Immature natural killer cell (primary cell): ENCODE measurements at places on chromosomes 16 and 17. TPM values are rescaled to one million over a fixed set of nuclear protein-coding genes. Genes with fewer than 3 reads are reported as not detected.

DNA sequence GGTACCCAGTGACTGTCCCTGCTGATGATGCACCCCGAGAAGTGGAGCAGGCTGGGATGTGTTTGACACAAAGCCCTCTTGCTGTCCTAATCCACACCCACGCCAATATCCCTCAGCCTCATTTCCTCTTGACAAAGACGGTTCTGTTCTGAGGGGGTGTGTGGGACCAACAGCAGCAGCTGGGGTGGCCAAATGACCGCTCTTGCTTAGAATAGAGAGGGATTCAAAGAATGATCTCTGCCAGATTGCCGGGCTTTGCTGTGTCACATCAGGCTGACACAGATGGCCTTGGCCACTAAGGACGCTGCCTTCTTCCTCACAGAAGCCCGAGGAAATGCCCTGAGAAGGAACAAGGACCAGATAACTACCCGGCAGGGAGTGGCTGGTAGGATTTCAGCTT is 250.7 kb downstream of the NTN1 start:
- DNase-seq = no peak

ITGAX gene
- 47.9 TPM for polyA plus RNA-seq

GRCh38 chr16:80347900-80348299 is 192.9 kb upstream of the DYNLRB2 start:
- no peak for DNase-seq

DNA sequence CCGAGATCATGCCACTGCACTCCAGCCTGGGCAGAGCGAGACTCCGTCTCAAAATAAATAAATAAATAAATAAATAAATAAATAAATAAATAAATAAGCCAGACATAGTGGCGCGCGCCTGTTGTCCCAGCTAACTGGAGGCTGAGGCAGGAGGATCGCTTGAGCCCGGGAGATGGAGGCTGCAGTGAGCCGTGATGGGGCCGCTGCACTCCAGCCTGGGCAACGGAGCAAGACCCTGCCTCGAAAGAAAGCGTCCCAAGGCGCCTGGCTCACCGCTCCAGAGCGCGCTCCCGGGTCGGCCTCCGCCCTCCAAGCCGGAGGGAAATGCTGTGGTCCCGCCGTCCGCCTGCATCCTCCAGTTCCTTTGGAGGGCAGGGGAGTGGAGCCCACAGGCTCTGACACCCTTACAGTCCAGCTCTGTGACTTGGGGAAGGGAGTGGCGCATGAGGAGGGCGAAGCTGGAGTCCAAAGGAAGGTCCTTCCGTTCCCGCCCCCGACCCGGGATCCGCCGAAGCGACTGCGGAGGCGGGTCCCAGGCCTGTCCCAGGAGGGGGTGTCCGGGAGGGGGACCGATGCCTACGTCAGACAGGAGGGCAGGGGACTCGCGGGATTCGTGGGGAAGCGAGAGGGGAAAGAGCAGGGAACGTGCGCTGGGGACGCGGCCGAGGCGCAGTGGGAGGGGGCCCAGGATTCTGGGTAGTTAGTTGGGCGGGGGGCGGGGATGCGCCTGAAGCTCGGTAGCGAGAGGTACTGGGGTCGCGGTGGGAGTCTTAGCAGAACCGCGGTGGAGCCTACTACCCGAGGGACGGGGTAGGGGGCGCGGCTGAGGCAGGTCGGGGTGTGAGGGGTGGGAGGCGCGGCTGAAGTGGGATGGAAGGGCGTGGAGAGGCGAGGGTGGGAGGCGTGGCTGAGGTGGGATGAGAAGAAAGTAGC is 8.4 kb upstream of the TRPV2 start:
- no peak for DNase-seq

MARVELD3 gene
- not detected for polyA plus RNA-seq

TNK1 gene
- 0.21 TPM for polyA plus RNA-seq

DNA sequence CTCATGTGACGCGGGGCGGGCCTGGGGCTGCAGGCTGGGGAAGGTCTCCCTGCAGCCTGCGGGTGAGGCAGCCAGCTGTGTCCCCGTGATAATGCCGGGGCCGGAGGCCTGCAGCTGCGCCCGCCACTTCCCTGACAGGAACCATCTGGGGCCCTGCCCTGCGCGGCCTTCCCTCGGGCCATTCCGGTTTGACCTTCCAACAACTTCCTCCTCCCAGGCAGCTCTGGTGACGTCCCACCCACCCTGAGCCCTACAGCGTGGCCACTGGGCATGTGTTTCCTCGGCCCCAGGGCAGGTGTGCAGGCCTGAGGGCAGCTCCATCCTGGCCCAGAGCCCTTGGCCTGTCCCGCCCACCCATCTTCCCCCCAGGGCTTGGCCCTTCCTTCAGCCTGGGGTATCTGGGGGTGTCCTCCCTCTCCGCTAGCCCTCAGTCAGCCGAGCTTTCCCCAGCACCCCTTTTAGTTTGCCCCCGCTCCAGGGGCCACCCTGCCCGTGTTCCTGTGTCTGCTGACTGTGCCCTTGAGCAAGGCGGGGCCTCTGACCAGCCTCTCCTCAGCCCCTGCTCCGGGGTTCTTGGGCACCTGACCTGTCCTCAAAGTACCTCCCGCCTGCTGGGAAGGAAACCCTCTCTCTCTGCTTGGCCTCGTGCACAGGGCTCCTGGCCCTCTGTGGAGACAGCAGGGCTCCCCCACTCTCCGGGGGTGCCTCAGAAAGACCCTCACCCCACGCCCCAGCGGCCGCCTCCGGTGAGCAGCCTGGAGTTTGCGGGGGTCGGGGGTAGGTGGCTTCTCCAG is at the start of gene CBFA2T3:
TSS of gene CBFA2T3 (minus strand) at position 190 of the 794 bp plus-strand sequence. CDS start 400 bp downstream, outside the sequence.
- no peak for DNase-seq
